Activated naive CD4-positive, alpha-beta T cell treated with anti-CD3 and anti-CD28 coated beads, Interleukin-2, amount 10 ng/mL, durations not matched to agents 7 days and 5 days (primary cell): ENCODE measurements at places on chromosomes 3 and 15.

DNA sequence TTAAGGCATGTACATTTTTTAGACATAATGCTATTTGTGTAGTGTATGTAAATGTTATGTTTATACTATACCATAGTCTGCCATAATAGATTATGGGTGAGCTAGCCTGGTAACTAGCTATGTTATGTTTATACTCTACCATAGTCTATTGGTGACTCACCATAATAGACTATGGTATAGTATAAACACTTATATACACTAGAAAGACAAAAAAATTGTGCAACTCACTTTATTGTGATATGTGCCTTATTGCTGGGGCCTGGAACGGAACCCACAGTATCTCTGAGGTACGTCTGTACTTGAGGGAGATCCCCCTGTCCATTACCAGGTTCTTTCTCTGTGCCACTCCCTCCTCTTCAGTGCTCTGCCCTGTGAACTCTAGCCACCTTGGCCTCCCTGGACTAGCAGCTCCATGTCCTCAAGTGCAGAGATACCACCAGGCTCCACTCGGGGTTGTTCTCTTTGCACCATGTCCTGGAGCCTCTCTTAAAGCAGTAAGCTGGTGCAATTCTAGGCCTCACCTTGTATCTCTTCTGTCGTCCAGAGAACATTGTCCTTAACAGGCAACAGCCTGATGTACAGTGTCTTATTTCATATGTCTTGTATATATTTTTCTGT lies 60.8 kb upstream of the PXYLP1 start:
- DNase-seq, result no peak
- H3K27me3 ChIP-seq, result peaks cover 4% of the 10 kb centered on the region
- H3K4me3 ChIP-seq, result no peak overlapping the region
- no peaks in the 10 kb centered on the region for H3K36me3 ChIP-seq
- no peaks in the 10 kb centered on the region for H3K4me1 ChIP-seq
- no peak overlapping the region for H3K27ac ChIP-seq

DNA sequence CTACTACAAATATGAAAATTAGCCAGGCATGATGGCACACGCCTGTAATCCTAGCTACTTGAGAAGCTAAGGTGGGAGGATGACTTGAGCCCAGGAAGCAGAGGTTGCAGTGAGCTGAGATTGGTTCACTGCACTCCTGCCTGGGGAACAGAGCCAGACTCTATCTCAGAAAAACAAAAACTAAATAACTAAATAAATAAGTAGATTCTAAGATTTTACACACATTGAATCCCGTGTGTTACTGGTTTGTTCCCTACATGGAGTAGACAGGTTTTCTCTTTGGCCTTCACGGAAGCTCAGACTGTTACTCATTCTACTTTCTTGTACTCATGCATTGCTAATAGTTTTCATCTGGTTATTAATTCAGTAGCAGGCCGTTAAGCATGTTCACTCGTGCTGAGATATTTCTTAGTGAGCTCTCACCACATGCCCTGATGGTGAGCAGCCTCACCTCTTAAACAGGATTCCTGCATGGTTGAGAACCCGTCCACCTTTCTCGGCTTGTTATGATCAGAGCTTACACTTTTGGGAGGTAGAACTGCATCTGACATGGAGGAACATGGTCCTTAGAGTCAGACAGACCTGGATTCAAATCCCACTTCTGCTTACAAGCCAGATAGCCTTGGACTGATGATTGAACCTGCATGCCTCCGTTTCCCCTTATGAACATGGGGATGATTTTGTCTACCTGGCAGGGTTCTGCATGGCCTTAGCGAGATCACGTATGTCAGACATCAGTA lies 49.1 kb downstream of the CMTM7 start:
- no peak overlapping the region for H3K27ac ChIP-seq
- no peaks in the 10 kb centered on the region for H3K27me3 ChIP-seq
- peaks cover 31% of the 10 kb centered on the region for H3K36me3 ChIP-seq
- H3K4me3 ChIP-seq, result no peak overlapping the region

GRCh38 chr3:70988111-70988510 lies 595.4 kb downstream of the FOXP1 start:
- H3K4me1 ChIP-seq, result peaks cover 52% of the 10 kb centered on the region
- H3K36me3 ChIP-seq, result peaks cover 86% of the 10 kb centered on the region
- H3K4me3 ChIP-seq, result no peak overlapping the region
- no peaks in the 10 kb centered on the region for H3K27me3 ChIP-seq
- no peak for DNase-seq
- no peak overlapping the region for H3K27ac ChIP-seq

GRCh38 chr3:14876921-14877333 lies 58.2 kb downstream of the FGD5 start:
- H3K27ac ChIP-seq, result no peak overlapping the region
- H3K4me1 ChIP-seq, result peaks cover 54% of the 10 kb centered on the region
- peaks cover 15% of the 10 kb centered on the region for H3K27me3 ChIP-seq
- DNase-seq, result no peak

GRCh38 chr3:189772584-189772983 lies 141.4 kb downstream of the TP63 start:
- no peak overlapping the region for H3K27ac ChIP-seq
- no peaks in the 10 kb centered on the region for H3K36me3 ChIP-seq
- H3K27me3 ChIP-seq, result no peaks in the 10 kb centered on the region
- H3K4me3 ChIP-seq, result no peak overlapping the region
- DNase-seq, result no peak
- H3K4me1 ChIP-seq, result no peaks in the 10 kb centered on the region

DNA sequence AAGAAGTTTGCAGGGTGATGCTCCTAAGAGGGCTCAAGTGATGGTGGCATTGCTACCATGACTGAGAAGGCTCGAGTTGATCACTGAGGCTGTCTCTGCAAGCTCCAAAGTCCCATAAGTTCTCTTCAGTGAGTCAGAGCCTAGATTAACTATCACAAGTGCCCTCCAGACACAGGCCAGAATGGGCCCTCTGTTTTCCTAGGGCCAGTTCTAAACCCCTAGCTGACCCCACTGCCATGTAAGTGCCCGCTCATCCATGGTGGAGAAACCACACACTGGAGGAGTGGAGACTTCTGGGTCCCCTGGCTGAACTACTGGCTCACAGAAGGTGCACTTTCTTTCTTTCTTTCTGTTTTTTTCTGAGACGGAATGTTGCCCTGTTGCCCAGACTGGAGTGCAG lies 87.6 kb upstream of the WNT5A start:
- DNase-seq, result no peak
- no peaks in the 10 kb centered on the region for H3K4me1 ChIP-seq
- no peaks in the 10 kb centered on the region for H3K36me3 ChIP-seq
- H3K27ac ChIP-seq, result no peak overlapping the region

GRCh38 chr3:154059833-154060232 lies 61.4 kb upstream of the ARHGEF26 start:
- no peaks in the 10 kb centered on the region for H3K4me1 ChIP-seq
- H3K36me3 ChIP-seq, result no peaks in the 10 kb centered on the region
- no peak for DNase-seq
- H3K27me3 ChIP-seq, result no peaks in the 10 kb centered on the region

DNA sequence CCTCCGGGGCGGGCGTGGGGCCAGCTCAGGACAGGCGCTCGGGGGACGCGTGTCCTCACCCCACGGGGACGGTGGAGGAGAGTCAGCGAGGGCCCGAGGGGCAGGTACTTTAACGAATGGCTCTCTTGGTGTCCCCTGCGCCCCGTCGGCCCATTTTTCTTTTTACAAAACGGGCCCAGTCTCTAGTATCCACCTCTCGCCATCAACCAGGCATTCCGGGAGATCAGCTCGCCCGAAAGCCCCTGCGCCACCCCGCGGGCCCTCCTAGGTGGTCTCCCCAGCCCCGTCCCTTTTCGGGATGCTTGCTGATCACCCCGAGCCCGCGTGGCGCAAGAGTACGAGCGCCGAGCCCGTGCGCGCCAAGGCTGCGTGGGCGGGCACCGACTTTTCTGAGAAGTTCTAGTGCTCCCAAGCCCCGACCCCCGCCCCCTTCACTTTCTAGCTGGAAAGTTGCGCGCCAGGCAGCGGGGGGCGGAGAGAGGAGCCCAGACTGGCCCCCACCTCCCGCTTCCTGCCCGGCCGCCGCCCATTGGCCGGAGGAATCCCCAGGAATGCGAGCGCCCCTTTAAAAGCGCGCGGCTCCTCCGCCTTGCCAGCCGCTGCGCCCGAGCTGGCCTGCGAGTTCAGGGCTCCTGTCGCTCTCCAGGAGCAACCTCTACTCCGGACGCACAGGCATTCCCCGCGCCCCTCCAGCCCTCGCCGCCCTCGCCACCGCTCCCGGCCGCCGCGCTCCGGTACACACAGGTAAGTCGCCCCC lies at the start of gene THBS1:
TSS of gene THBS1 (plus strand) at position 595 of the 757 bp plus-strand sequence. CDS start 779 bp downstream, outside the sequence.
- H3K4me3 ChIP-seq, result peak within 1 kb of the TSS; percentile 53
- H3K27ac ChIP-seq, result no peak within 1 kb of the TSS
- H3K4me1 ChIP-seq, result peaks cover 19% of the 10 kb centered on the region
- peak; percentile 44 for DNase-seq
- no peaks in the 10 kb centered on the region for H3K36me3 ChIP-seq

- no peak for DNase-seq
- no peaks in the 10 kb centered on the region for H3K36me3 ChIP-seq
- no peak overlapping the region for H3K27ac ChIP-seq
- H3K4me3 ChIP-seq, result no peak overlapping the region
- H3K27me3 ChIP-seq, result no peaks in the 10 kb centered on the region
- no peaks in the 10 kb centered on the region for H3K4me1 ChIP-seq
Observed at GRCh38 chr3:8441969-8442559, 59.6 kb upstream of the LMCD1 start.

DNA sequence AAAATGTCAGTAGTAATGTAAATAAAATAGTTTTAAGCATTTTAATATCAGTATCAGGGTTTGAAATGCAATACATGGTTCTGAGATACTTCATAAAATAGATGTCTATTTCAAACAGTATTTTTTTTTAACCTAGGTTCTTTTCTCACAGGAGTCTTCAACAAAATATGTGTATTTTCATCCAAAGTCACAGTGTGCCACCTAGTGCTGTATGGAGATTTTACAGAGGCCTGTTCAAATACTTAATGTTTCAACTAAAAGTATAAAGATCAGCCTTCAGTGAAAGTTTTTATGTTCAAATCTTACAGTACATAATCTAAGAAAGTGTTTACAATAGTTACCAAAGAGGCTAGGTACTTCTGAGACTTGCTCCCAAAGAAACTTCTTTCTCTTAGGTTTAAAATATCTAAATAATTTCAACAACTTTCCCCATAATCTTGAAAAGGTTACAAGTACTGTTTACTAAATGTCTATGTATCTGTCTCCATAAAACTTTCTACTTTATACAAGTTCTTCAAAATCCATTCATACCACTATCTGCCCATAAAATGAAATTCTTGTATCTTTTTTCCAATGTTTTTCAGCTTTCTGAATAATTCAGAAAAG lies 38.3 kb downstream of the SCAPER start:
- peaks cover 3% of the 10 kb centered on the region for H3K36me3 ChIP-seq
- peaks cover 11% of the 10 kb centered on the region for H3K4me1 ChIP-seq
- H3K27me3 ChIP-seq, result no peaks in the 10 kb centered on the region

- H3K27ac ChIP-seq, result no peak overlapping the region
- no peak overlapping the region for H3K4me3 ChIP-seq
- DNase-seq, result no peak
- H3K4me1 ChIP-seq, result no peaks in the 10 kb centered on the region
Observed at GRCh38 chr3:51622868-51623267, 48.2 kb upstream of the TEX264 start.

GRCh38 chr3:144273601-144274000 lies 302.0 kb downstream of the DIPK2A start:
- no peaks in the 10 kb centered on the region for H3K27me3 ChIP-seq
- H3K4me3 ChIP-seq, result no peak overlapping the region
- no peak for DNase-seq
- no peak overlapping the region for H3K27ac ChIP-seq
- no peaks in the 10 kb centered on the region for H3K36me3 ChIP-seq

DNA sequence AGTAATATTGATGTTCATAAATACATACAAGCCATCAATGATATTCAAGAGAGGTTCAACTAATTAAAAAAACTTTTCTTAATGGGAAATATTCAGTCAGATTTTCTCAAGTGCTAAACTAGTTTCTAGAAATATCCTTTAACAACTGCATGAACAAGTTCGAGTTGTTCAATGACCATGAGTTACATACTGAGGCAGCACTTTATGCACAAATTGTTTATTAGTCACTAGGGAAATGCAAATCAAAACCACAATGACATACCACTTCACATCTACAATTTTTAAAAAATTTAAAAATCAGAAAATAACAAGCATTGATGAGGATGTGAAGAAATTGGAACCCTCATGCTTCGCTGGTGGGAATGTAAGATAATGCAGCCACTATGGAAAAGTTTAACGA lies 62.4 kb downstream of the RAD18 start:
- H3K36me3 ChIP-seq, result peaks cover 19% of the 10 kb centered on the region
- no peaks in the 10 kb centered on the region for H3K4me1 ChIP-seq
- H3K27me3 ChIP-seq, result no peaks in the 10 kb centered on the region
- no peak for DNase-seq
